T-helper 1 cell (primary cell): ENCODE measurements at places on chromosomes 3 and 15.
A peak's percentile ranks its signal among the peaks of the same experiment; 100 is the strongest.

GRCh38 chr3:156577736-156578135 is 22.8 kb upstream of the SSR3 start:
- no peak for DNase-seq

GRCh38 chr3:113910966-113911365 is 36.8 kb upstream of the ZDHHC23 start:
- DNase-seq: no peak

GRCh38 chr15:92005154-92005553 is 151.6 kb downstream of the SLCO3A1 start:
- no peak for DNase-seq

- no peak for DNase-seq
Observed at GRCh38 chr3:41178576-41178975, 20.7 kb upstream of the CTNNB1 start.

DNA sequence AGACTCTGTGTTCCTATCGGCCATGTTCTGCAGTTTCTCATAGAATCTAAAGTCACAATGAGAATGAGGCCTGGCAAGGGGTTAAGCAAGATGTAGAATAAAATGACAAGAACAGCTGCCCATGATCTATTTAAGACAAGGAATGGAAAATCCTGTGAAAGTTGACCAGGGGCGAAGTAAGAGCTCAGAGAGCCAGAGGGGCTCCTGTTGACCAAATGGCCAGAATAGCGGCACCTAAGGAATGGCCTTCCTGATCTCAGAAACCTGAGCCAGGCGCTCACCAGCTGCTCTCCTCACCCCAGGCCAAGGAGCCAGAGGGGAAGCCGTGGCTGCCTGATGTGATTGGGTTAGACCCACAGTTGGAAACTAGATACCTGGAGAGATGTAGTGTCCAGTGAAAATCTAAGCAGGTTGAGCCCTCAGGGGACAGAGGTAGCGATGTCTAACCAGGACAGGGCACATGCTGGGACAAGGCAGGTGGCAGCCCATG is 106.1 kb upstream of the NDN start:
- no peak for DNase-seq

DNA sequence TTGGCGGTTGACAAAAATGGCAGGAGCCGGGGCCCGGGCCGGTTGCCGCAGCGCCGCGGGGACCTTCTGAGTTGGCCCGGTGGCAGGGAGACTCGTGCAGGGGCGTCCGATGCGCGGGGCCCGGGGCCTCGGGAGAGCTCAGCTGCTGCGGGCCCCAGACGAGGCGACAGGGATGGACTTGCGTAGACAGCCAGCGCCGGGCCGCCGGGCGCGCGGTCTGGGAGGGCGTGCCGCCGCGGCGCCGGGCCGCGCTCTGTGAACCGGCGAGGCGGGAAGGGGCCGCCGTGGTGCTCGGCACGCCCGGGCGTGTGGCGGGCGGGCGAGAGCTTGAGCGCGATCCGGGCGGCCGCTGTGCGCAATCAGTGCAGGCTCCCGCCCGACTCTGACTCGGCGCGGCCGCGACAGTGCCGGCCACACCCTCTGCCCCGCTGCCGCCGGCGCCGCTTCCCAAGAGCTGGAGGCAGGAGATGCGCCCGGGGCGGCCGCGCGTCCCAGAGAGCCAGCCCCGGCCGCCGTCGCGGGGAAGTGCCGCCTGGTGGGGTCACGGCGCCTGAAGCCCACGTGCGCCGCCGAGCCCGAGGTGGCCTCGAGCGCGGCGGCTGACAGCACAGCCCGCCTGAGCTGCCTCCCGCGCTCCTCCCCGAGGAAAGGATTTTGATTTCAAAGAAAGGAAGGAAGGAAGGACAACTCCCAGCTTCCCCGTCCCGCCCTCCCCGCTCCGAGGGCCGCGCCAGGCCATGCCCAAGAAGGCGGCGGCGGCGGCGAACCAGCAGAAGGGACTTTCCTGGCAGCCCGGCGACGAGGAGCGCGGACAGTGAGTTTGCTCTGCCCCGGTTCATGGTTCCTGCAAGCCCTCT is 657 bp downstream of the TLNRD1 start:
- peak; percentile 44 for DNase-seq
